ENCODE measurements at places on chromosomes 1 and 21. TPM values are rescaled to one million over a fixed set of nuclear protein-coding genes. Genes with fewer than 3 reads are reported as not detected.
A peak's percentile ranks its signal among the peaks of the same experiment; 100 is the strongest.

DNA sequence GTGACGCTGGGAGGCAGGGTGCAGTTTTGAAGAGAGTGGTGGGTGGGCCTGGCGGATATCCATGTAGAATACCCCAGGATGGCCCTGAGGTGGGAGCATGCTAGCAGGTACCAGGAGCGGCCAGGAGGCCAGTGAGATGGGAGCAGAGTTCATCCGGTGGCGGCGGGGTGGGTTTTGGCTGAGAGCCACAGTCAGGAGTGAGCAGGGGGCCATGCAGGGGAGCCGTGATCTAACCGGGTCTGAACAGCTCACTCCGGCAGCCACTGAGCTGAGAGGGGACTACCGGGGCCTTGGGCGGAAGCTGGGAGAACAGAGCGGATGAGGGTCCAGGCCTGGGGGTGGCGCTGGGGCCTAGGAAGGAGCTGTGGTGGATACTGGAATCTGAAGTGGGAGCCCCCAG is 47.6 kb upstream of the LRP8 start:
- H3K4me1 ChIP-seq, result no peaks in the 10 kb centered on the region
- no peaks in the 10 kb centered on the region for H3K36me3 ChIP-seq
- no peak overlapping the region for H3K27ac ChIP-seq
- DNase-seq, result peak; percentile 62

DNA sequence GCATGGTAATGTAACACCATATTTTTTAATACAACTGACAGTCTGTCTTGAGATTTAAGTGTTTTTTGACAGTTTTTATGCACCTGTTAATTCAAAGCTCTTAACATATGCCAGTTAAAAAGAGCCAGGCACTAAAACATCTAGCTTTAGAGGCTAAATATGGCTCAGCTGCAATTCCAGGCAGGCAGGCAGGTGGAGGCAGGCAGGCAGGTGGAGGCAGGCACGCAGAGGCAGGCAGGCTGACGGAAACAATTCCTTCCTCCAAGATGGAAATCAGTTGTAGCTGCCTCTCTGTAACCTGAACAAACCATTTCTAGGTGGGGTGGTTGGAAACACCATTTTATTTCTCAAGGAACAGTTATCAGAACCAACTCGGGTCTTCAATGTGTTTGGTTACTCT is 51.2 kb downstream of the GORAB start:
- H3K27me3 ChIP-seq, result no peaks in the 10 kb centered on the region
- no peak overlapping the region for H3K27ac ChIP-seq
- no peak for DNase-seq
- H3K4me3 ChIP-seq, result no peak overlapping the region
- peaks cover 15% of the 10 kb centered on the region for H3K4me1 ChIP-seq
- no peaks in the 10 kb centered on the region for H3K36me3 ChIP-seq

GRCh38 chr1:33098371-33098770 is 17.4 kb downstream of the AZIN2 start:
- H3K27me3 ChIP-seq, result no peaks in the 10 kb centered on the region
- peaks cover 20% of the 10 kb centered on the region for H3K4me1 ChIP-seq
- peaks cover 29% of the 10 kb centered on the region for H3K36me3 ChIP-seq
- H3K4me3 ChIP-seq, result no peak overlapping the region
- H3K27ac ChIP-seq, result peak overlapping the region; percentile 27

DNA sequence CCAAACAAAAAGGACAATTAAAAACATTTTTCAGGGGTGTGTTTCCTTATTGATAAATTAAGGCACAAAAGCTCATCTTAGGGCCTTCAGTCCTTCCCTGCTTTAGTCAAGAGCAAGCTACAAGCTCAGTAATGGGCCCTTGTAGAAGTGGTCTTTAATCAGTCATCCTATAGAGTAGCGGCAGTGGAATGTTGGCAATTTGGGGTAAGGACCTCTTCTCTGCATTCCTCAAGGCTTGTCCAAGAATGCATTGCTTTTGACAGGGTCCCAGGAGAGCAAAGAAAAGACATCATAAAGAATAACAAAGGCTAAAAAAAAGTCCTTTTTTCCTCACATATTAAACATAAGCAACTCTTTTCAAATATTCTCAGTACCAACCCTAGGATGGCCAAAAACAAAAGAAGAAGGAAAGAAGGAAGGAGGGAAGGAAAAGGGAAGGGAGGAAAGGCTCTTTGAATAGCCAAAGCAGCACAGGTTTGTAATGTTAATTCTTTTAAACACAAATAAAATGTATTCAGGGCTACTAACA is 27.3 kb upstream of the CAMK1G start:
- H3K4me3 ChIP-seq, result no peak overlapping the region
- no peak for DNase-seq
- H3K4me1 ChIP-seq, result no peaks in the 10 kb centered on the region
- no peaks in the 10 kb centered on the region for H3K36me3 ChIP-seq

- DNase-seq, result peak; percentile 23
- no peaks in the 10 kb centered on the region for H3K4me1 ChIP-seq
- H3K27ac ChIP-seq, result peak overlapping the region; percentile 1
- no peak overlapping the region for H3K4me3 ChIP-seq
- no peaks in the 10 kb centered on the region for H3K27me3 ChIP-seq
These were observed 78.7 kb downstream of the TYW3 start for GRCh38 chr1:74811436-74812179.

- peak overlapping the region; percentile 100 for H3K4me3 ChIP-seq
- H3K27ac ChIP-seq, result peak overlapping the region; percentile 80
These were observed 817 bp downstream of the KLHL17 start for GRCh38 chr1:961132-961669.

DNA sequence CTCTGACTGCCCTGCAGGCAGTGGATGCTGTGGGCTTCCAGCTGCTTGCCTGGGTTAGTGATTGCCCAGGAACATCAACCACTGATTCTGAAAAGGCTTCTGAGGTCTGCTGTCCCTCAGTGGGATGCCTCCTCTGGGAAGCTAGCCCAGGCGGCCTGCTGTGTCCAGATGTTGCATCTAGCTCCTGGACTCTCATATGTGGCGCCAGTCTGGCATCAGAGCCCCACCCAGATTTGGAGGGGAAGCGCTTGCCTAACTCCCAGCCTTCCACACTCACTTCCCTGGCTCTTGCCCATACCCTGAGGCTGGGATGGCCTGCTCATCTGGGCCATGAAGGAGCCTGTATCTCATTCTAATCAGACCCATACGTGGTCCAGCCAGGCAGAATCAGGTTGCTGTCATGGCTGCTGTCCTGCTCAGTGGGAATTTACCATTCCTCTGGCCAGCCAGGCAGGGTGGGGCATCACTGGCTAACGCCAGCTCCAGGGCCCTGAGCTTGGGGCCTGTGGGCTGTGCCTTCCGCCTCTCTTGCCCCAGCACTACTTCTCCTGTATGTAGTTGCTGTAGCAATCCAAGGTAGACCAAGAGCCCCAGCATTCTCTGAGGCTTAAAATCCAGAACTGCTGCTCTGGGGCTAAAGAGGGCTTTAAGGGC is 4.1 kb downstream of the CSF1 start:
- no peak for DNase-seq
- peaks cover 46% of the 10 kb centered on the region for H3K36me3 ChIP-seq
- H3K4me1 ChIP-seq, result peaks cover 60% of the 10 kb centered on the region
- no peak overlapping the region for H3K27ac ChIP-seq

The SAMD13 gene
- not detected for total RNA-seq

The S100A9 gene
- total RNA-seq, result 17.4 TPM

- H3K4me3 ChIP-seq, result no peak overlapping the region
- no peak overlapping the region for H3K27ac ChIP-seq
- no peaks in the 10 kb centered on the region for H3K4me1 ChIP-seq
- H3K27me3 ChIP-seq, result no peaks in the 10 kb centered on the region
- H3K36me3 ChIP-seq, result no peaks in the 10 kb centered on the region
These were observed 112.0 kb downstream of the UBE2U start for GRCh38 chr1:64315402-64315801.

DNA sequence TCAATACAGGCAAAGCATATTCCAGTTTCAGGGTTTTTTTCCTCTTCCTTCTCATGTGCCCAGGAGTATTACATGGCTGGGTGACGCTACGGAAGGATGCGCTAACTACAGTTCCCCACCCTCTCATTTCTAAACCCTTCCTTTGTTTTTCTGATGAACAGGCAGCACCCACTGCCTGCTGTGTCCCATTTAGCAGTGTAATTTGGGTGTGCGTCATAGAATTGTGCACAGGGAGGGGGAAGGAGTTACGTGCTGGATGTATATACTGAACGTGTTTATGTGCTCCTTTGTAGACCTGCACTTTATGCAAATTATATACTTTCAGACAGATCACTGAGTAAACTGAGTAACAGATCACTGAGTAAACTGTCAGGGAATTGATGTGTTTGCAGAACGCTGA is 44.5 kb downstream of the ELAPOR1 start:
- H3K27ac ChIP-seq, result no peak overlapping the region
- H3K4me3 ChIP-seq, result no peak overlapping the region
- DNase-seq, result no peak
- H3K4me1 ChIP-seq, result peaks cover 22% of the 10 kb centered on the region
- no peaks in the 10 kb centered on the region for H3K36me3 ChIP-seq

- H3K36me3 ChIP-seq, result no peaks in the 10 kb centered on the region
- H3K27me3 ChIP-seq, result peaks cover 8% of the 10 kb centered on the region
- no peak for DNase-seq
These were observed 54.2 kb downstream of the FCRL5 start for GRCh38 chr1:157497987-157498735.

- no peaks in the 10 kb centered on the region for H3K27me3 ChIP-seq
- H3K36me3 ChIP-seq, result peaks cover 39% of the 10 kb centered on the region
- no peak overlapping the region for H3K27ac ChIP-seq
These were observed 177.9 kb downstream of the PGBD5 start for GRCh38 chr1:230248016-230248888.

- H3K4me1 ChIP-seq, result no peaks in the 10 kb centered on the region
- no peak overlapping the region for H3K27ac ChIP-seq
- no peaks in the 10 kb centered on the region for H3K27me3 ChIP-seq
- DNase-seq, result no peak
- peaks cover 11% of the 10 kb centered on the region for H3K36me3 ChIP-seq
- H3K4me3 ChIP-seq, result no peak overlapping the region
These were observed 61.0 kb downstream of the POFUT2 start for GRCh38 chr21:45226540-45227326.

- H3K27ac ChIP-seq, result peak overlapping the region; percentile 84
- H3K4me3 ChIP-seq, result peak overlapping the region; percentile 55
- H3K4me1 ChIP-seq, result peaks cover 49% of the 10 kb centered on the region
- no peaks in the 10 kb centered on the region for H3K36me3 ChIP-seq
- H3K27me3 ChIP-seq, result no peaks in the 10 kb centered on the region
These were observed 2.2 kb downstream of the LAD1 start for GRCh38 chr1:201396861-201397464.

DNA sequence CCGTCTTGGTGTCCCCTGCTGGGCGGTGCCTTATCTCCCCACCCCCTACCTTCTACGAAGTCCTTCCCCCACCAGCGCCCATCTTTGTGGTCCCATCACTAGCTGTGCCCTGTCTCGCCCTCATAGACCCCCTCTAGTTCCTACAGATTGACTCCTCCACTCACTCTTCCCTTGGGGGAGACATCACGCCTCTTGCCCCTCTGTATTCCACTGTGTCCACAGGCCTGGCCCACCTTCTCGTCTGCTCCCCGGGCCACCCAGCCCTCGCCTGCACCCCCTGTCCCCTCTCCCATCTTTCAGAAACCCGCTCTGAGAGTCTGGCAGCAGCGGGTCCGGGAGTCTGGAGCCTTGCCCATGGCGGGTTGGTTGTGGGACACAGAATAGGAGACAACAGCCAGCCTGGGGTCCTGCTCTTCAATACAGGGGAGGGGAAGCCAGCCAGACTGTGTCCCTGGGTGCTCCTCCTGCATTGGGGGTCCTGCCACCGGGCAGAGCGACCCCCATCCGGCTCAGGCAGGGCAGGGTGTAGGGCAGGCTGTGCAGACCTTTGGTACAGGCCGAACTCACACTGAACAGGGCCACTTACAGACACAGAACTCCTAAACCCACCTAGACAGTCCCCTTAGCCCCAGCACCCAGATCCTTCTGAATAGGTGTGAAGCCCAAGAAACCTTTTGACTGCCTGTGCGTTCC is 1.1 kb downstream of the RNF187 start:
- DNase-seq, result no peak
- peaks cover 21% of the 10 kb centered on the region for H3K36me3 ChIP-seq
- H3K4me1 ChIP-seq, result peaks cover 51% of the 10 kb centered on the region
- H3K4me3 ChIP-seq, result peak overlapping the region; percentile 88
- H3K27me3 ChIP-seq, result no peaks in the 10 kb centered on the region
- peak overlapping the region; percentile 98 for H3K27ac ChIP-seq

DNA sequence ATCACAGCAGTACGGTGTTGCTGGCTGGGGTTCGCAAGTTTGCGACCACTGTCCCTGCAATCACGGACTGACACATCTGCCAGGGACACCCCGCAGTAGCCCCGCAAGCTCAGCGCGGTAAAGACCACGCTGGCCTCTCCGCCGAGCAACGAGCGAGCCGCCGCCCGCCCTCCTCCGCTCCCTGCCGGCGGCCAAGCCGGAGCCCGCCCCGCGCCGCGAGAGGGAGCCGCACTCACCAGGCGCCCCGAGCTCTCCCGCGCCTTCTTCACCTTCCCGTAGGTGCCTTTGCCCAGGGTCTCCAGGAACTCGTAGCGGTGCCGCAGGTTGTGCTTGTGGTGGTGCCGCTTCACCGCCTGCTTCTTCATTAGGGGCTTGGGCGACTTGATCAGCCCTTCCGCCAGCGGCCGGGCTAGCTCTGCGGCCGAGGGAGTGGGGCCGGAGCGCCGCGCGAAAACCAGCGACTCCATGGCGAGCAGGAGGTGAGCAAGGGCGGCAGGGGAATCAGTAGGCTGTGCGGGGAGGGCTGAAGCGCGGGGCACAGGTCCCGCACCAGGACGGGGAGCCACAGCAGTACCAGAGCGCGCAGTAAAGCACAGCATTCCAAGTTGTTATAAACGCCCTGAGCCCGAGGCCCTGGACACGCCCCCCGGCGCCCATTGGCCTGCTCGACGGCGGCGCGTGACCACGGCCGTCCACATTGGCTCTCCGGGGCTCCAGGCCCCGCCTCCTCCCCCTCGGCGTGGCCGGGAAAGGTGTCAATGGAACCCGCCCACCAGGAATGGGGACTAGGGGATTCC is at the start of gene NUAK2:
Gene NUAK2, minus strand, starts transcription at position 584 of the 797 bp plus-strand sequence. Its CDS starts 117 bp downstream, at position 467.
- peak within 1 kb of the TSS; percentile 93 for H3K27ac ChIP-seq
- peaks cover 56% of the 10 kb centered on the region for H3K4me1 ChIP-seq
- peak within 1 kb of the TSS; percentile 75 for H3K4me3 ChIP-seq
- peaks cover 7% of the 10 kb centered on the region for H3K27me3 ChIP-seq

DNA sequence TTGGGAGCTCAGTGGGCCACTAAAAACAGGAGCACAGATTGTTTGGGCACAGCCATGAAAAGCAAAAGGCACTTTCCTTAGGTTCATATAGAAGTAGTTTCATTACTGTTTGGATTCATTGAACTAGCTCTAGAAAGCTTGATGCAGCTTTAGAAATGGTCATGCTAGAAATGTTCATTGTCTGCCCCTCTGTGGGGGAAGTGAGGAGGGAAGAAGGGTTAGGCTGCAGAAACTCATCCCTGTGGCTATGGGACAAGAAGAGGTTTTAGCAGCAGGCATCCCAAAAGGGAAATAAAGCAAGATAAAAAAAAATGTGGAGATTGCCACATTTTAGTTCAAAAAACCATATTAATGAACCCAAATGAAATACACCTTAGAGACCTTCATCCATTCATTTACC is 359.6 kb upstream of the PTBP2 start:
- no peaks in the 10 kb centered on the region for H3K36me3 ChIP-seq
- H3K27ac ChIP-seq, result no peak overlapping the region
- no peak overlapping the region for H3K4me3 ChIP-seq
- no peaks in the 10 kb centered on the region for H3K27me3 ChIP-seq
- no peak for DNase-seq

- no peaks in the 10 kb centered on the region for H3K4me1 ChIP-seq
- H3K27me3 ChIP-seq, result peaks cover 14% of the 10 kb centered on the region
- no peak overlapping the region for H3K4me3 ChIP-seq
These were observed 3.1 kb downstream of the LCE3D start for GRCh38 chr1:152577168-152577567.

The TMPRSS2 gene
- 195 TPM for total RNA-seq

- no peak overlapping the region for H3K27ac ChIP-seq
- DNase-seq, result no peak
- no peaks in the 10 kb centered on the region for H3K27me3 ChIP-seq
- no peaks in the 10 kb centered on the region for H3K36me3 ChIP-seq
These were observed 98.3 kb downstream of the PIGK start for GRCh38 chr1:77120950-77121349.
